ENCODE measurements at places on chromosomes 7 and 10.

GRCh38 chr7:22444181-22444971, 55.6 kb downstream of the STEAP1B start:
- no peak for DNase-seq

DNA sequence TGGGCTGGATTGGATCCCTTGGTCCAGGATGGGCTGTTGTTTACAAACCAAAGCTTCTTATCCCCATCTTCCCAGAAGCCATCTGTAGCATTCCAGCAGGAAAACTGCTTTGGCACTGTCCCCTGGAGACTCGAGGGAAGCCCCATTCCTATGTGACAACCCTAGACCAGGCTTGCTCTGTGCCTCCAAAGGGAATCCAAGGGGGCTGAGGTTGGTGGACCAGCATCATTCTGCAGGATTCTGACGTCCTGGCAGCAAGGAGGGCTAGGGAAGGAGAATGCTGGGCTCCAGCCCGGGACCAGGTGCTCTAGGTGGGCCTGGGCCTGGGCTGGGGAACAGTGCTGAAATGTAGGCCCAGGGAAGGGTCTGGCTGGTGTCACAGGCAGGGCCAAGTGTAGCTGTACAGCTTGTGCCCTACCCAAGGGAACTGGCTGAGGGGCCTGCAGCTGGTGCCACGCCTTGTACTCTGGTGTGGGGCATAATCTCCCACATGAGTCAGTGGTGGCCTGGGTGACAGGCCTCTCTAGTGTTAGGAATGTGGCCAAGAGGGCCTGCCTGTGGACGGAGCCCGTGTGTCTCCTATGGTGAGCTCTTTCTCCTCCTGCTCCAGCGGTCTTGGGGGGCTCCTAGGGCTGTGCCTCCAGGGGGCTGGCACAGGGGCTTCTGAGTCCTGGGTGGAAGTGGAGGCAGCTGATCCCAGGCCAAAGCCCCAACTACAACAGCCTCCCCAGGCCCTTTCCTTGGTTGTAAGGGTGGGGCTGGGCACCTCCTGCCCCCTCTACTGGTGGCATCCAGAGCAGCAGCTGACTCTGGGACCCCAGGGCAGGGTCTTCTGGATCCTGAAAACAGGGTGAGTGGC, 25.2 kb downstream of the TRIM8 start:
- no peak for DNase-seq

- DNase-seq, result no peak
These were observed 90.1 kb downstream of the GRM3 start for GRCh38 chr7:86733783-86734182.

DNA sequence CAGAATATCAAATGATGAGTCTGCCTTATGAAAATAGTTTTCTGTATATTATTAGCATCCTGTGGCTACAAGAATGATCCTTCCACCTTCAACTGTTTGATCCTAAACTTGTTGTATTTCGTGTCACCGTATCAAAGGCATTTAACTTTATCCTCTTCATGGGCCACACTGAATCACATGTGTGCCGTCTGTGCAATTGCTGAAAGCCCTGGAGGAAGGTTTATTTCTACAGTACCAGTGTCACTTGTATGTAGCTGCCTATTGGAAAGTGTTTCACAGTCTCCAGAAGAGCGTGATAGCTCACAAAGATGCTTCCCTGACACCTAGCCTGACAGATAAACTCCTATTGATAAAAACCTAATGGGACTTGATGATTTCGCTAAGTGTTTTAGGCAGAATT, 94.5 kb downstream of the ITGA8 start:
- DNase-seq, result no peak

GRCh38 chr7:17275749-17276671, 22.4 kb upstream of the AHR start:
- DNase-seq, result no peak

DNA sequence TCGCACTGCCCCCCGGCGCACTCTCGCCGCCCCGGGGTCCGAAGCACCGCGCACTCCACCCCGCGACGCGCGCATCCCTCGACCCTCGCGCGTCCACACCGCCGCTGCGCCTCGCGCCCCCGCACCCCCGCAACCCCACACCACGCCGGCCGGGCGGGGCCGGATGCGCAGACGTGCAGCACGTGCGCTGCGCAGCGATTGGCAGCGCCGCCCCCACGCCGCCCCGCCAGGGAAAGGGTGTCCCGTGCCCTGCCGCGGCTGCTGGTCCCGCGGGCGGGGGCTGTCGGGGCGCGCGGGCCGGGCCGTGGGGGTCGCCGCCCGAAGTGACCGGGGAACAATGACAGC, 53.7 kb upstream of the KDM7A start:
- no peak for DNase-seq

DNA sequence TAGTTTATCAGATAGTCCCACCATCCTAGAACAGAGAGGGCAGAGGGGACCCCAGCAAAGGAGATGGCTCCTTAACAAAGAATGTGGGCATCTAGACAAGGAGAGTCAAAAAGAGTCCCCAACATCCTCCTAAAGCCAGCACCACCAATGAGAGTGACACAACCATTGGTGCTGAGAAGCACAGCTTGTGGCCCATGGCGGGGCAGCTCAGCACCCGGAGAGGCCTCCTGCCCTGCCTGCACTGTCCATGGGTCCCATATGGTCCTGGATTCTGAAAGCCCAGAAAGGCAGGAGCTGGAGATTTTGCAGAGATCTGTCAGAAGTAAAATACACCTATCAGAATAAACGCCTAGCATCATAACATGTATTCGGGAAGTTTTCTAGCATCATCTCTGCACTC, 311.8 kb upstream of the ZNF32 start:
- no peak for DNase-seq

GRCh38 chr7:13742811-13743210, 246.7 kb downstream of the ETV1 start:
- no peak for DNase-seq

DNA sequence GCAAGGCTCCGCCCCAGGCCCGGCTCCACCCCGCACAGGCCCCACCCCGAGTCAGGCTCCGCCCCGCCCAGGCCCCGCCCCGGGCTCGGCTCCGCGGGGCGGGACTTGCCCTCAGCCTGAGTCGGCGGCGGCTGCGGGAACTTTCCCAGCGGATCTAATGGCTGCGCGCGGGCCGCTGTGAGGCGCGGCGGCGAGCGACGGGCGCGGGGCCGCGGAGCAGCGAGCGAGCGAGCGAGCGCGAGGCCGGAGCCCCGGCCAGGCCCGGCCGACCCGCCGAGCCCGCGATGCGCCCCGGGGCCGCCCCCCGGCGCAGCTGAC, at the start of gene INPP5A:
Gene INPP5A (plus strand): TSS at position 104 of the 318 bp plus-strand sequence. CDS start 310 bp downstream, outside the sequence.
- no peak for DNase-seq

GRCh38 chr10:129465796-129466702, 992 bp upstream of the MGMT start:
- no peak for DNase-seq

DNA sequence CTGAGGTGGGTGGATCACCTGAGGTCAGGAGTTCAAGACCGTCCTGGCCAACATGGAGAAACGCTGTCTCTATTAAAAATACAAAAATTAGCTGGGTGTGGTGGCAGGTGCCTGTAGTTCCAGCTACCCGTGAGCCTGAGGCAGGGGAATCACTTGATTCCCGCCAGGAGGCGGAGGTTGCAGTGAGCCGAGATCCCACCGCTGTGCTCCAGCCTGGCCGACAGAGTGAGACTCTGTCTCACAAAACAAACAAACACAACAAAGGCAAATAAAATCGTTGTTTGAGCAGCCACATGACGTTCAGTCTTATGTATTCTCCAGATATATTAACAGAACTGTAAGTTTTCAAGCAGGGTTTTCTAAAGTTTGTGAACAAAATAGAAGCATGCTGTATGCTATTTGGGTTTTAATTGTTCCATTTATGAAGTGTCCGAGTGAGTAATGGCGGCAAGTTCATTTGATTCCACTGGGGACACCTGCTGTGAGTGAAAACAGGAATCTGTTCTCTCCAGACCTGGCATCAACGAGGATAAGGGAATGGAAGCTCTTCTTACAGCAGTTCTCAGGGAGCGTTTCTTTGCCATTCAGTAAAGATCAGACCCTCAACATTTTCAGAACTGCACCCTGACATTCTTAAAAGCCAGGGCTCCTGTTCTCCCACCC, 122.5 kb upstream of the PITRM1 start:
- DNase-seq, result no peak

DNA sequence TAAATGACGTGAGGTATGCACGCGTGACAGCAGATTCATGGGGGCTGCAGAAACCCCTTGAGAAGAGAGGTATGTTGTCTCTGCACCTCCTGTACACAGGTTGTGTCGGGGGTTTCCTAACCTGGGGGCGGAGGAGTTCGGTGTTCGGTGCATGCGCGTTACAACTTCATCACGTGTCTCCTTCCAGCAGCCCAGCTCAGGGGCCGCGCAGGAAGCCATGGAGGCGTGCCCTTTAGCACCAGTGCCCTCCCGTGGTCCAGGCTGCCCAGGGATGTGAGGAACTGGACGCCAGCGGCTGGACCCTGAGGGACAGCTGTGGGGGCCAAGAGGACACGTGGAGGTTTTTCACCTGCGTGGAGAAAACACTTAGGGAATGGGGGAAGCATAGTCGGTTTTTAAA, 186.4 kb downstream of the EBF3 start:
- DNase-seq, result no peak

GRCh38 chr10:128161031-128161430, 34.8 kb upstream of the MKI67 start:
- no peak for DNase-seq

- no peak for DNase-seq
These were observed 146.2 kb downstream of the ICA1 start for GRCh38 chr7:8115547-8116402.

GRCh38 chr7:2282185-2282751, 32.0 kb downstream of the SNX8 start:
- DNase-seq, result no peak

GRCh38 chr7:111986601-111987000, 219.6 kb downstream of the DOCK4 start:
- no peak for DNase-seq

- DNase-seq, result peak; percentile 45
These were observed at the start of gene EPDR1 for GRCh38 chr7:37920305-37920848. Gene EPDR1 (plus strand): TSS chr7:37920640. CDS start chr7:37920940, 300 bp downstream.

- DNase-seq, result no peak
These were observed 591.1 kb downstream of the SDK1 start for GRCh38 chr7:3892157-3892556.

- no peak for DNase-seq
These were observed 136.4 kb upstream of the ITGB1 start for GRCh38 chr10:33094263-33095051.

- DNase-seq, result no peak
These were observed 455.8 kb downstream of the XPNPEP1 start for GRCh38 chr10:109467551-109467950.

GRCh38 chr7:155814316-155815276, 2.3 kb upstream of the SHH start:
- DNase-seq, result no peak

DNA sequence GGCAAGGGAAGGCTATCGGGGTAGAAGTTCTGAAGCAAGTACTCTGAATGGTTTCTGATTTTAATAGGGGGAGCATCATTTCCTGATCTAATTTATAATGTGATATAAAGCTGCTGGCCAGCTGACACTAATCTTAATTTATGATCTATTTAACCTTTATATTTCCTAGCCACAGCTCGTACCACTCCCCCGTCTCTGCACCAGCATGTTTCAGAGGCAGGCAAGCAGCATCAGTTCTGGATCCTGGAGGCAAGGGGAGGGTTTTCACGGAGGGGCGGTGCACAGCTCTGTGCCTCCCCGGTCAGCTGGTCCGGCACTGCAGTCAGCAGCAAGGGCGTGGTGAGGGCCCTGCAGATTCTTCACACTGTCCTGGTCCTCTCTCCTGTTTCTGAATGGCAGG, 30.0 kb downstream of the MGMT start:
- DNase-seq, result no peak

DNA sequence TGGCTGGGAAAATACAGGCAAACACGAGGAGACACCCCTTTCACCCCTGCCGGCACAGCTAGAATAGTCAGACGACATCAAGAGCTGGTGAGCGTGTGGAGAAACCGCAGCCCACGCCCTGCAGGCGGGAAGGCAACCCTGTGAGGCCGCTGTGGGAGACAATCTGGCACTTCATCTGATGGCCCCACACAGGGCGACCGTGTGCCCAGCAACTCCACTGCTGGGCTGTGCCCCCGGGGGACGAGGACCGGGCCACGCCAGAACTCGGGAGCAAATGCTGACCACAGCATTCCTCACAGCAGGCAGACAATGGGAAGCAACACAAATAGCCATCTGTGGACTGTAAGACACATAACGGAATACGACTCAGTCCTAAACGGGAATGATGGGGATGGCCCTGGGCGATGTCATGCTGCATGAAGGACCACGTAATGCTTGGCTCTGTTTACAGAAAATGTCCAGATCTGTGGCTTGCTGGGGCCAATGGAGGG, 58.9 kb downstream of the CFAP46 start:
- no peak for DNase-seq

DNA sequence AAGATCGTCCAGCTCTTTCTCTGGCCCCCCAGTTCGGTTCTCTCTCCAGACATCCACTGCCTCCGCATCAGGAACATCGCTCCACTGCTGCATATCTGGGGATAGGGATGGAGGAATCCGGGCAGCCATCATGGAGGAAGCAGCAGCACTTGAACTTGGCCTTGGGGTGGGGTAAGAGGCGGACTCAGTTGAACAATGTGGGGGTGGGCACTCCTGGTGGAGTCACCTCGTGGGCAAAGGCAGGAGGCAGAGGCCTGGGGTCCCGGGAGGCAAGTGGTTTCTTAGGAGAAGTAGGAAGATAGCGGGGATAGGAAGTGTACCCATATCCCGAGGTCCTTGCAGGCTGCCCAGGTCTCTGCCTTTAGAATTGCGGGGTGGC, 98.3 kb downstream of the CHST15 start:
- DNase-seq, result no peak

DNA sequence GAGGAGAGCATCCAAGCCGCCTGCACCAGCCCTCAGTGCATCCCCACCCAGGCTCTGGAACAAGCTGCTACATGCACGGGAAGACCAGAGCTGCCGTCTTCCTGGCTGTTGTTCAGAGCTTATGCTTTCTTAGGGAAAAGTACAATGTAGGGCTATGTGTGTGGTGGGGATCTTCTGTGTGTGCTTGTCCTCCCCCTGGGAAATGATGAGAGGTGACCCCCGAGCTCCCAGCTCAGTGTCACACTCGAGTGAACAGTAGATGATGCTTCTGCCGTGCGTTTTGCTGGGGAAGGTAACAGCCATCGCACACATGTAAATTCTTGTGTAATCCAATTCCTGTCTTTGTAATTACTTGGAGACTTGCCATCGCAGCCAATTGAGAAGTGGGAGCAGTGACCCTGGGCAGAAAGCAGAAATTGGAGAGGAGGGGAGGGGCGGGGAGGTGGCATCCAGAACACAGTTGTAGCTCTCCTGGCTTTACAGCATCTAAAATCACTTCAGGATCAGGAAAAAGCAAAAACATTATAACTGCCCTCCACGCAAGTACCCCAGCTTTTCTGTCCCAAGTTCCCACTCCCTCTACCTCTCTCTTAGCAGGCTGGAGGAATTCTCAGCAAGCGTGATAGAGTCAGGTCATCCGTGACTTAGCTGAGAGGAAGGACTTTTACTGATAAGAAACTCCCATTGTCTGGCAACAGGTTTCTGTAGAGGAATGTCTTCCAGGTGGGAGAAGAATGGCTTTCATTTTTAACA, 149.6 kb downstream of the TCF7L2 start:
- peak; percentile 81 for DNase-seq

DNA sequence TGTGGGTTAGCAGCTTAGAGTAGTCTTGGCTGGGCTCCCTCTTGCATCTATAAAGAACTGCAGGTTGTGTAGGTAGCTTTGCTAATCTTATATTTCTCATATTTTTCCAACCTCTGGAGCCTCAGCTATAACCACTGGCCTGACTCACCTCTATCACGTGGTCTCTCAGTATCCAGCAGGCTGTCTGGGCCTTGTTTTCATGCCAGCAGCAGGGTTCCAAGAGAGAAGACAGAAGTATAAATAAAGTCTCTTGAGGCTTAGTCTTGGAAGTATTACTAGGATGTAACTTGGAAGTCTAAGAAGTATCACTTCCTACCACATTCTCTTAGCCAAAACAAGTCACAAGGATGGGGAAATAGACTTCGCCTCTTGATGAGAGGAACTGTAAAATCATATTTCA, 73.3 kb downstream of the WIPF3 start:
- DNase-seq, result no peak
